ENCODE measurements at places on chromosomes 6 and 20. TPM values are rescaled to one million over a fixed set of nuclear protein-coding genes. Genes with fewer than 3 reads are reported as not detected.

GRCh38 chr20:52231230-52231746 lies 39.7 kb upstream of the ZFP64 start:
- no peak for DNase-seq
- H3K4me3 ChIP-seq = no peak overlapping the region
- H3K36me3 ChIP-seq = no peaks in the 10 kb centered on the region
- no peak overlapping the region for H3K27ac ChIP-seq
- H3K27me3 ChIP-seq = peaks cover 8% of the 10 kb centered on the region

DNA sequence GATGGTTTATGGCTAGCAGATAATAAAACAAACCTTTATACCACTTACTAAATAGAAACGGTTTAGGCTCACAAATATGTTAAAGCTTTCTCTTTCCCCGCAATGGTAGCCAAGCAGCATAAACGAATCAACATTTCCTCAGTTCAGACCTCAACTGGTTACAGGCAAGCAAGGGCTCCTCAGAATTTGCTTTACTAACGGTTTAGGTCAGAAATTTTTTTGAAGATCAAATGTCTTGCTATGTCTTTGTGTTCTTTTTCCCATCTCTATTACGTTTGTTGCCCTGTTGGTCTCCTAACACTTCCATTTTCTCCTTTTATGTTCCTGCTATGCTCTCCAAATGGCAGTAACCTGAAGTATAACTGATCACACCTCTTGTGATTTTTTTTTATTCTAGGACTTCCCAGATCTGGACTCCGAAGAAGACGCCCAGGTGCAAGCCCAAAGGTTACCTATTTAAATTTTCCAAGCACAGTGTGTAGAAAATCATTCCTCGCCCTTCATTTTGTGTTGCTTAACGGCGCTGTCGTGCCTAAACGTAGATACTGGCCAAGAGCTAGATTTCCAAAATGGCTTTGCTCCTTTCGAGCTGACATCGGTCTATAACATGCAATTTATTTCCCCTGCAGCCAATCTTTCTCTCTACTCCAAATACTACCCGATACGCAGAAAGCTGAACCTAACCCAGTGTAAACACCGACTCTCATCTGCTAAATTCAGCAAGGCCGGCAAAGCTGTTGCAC lies 717 bp upstream of the ASF1A start:
- DNase-seq = no peak
- peaks cover 26% of the 10 kb centered on the region for H3K4me1 ChIP-seq
- peaks cover 7% of the 10 kb centered on the region for H3K36me3 ChIP-seq
- H3K27me3 ChIP-seq = no peaks in the 10 kb centered on the region
- peak overlapping the region; percentile 97 for H3K27ac ChIP-seq
- peak overlapping the region; percentile 87 for H3K4me3 ChIP-seq

DNA sequence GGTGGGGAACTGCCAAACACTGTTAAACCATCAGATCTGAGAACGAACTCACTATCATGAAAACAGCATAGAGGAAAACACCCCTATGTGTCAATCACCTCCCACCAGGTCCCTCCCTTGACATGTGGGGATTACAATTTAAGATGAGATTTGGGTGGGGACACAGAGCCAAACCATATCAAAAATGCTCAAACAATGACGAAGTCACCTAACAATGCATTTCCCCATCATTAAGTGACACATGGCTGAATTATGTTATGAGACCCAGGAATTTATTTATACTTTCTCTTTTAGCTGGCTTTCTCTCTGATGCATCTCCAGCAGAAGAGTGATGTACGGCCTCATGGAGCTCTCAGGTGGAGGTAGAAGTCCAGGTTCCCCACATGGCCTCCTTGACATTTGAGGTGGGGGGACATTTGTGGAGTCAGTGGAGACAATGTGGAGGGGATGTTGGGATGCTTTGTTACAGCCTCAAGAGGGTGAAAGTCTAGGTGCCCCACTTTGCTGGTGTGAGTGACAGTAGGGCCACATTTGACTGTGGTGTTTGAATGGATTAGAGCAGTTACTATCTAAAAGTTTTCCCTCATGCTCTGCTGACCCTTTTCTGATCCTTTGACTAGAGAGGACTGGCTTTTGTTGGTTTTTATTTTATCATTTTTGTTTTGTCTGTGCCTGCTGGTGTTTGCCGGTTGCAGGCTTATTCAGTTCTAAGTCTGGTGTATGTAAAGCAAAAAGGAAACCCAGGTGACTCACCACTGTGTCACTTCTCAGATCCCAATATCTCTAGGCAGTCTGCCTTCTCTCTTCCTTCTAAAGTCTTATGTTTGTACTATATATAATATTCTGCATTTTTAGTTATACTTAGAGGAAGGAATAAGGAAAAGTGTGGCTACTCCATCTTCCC lies 18.5 kb upstream of the DCBLD1 start:
- no peak overlapping the region for H3K27ac ChIP-seq
- H3K4me1 ChIP-seq = no peaks in the 10 kb centered on the region
- H3K4me3 ChIP-seq = no peak overlapping the region
- no peak for DNase-seq

DNA sequence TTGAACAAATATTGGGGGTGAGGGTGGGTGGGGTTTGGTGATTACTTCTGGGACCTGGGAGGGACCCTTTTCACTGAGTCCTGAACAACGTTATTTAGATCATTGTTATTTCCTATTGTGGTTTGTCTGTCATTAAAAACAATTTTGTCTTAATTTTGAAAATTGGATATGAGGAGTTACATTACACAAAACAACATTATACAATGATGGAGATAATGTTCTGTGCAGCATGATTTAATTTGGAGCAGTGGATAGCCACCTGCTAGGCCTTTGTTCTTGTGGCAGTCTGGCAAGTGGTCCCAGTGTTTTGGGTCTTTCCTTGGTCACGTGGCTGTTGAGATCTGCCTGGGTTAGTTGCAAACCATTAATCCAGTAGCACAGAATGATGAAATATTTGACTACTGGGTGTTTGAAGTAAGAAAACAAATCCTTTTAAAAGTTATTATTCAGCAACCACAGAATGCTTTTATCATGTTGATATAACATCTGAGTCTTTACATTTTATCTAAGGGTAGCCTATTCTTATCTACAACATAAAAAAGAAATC lies 172.8 kb downstream of the CDKAL1 start:
- peaks cover 41% of the 10 kb centered on the region for H3K4me1 ChIP-seq
- no peaks in the 10 kb centered on the region for H3K36me3 ChIP-seq
- no peak for DNase-seq
- no peak overlapping the region for H3K4me3 ChIP-seq

DNA sequence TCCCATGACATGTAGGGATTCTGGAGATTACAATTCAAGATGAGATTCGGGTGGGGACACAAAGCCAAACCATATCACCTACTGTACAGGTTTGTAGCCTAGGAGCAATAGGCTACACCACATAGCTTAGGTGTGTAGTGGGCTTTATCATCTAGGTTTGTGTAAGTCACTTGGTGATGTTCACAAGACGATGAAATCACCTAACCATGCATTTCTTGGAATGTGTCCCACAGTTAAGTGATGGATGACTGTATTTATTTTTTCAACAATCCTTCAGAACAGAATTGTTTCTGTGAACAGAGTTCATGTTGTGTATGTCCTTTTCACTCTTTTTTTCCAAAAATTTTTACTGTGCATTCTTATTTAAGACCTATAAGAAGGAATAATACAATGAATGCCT lies 76.1 kb downstream of the DTD1 start:
- peaks cover 3% of the 10 kb centered on the region for H3K27me3 ChIP-seq
- H3K36me3 ChIP-seq = no peaks in the 10 kb centered on the region
- no peak overlapping the region for H3K27ac ChIP-seq
- H3K4me3 ChIP-seq = no peak overlapping the region

GRCh38 chr20:49750611-49751396 lies 37.1 kb upstream of the B4GALT5 start:
- H3K4me1 ChIP-seq = no peaks in the 10 kb centered on the region
- no peaks in the 10 kb centered on the region for H3K36me3 ChIP-seq

DNA sequence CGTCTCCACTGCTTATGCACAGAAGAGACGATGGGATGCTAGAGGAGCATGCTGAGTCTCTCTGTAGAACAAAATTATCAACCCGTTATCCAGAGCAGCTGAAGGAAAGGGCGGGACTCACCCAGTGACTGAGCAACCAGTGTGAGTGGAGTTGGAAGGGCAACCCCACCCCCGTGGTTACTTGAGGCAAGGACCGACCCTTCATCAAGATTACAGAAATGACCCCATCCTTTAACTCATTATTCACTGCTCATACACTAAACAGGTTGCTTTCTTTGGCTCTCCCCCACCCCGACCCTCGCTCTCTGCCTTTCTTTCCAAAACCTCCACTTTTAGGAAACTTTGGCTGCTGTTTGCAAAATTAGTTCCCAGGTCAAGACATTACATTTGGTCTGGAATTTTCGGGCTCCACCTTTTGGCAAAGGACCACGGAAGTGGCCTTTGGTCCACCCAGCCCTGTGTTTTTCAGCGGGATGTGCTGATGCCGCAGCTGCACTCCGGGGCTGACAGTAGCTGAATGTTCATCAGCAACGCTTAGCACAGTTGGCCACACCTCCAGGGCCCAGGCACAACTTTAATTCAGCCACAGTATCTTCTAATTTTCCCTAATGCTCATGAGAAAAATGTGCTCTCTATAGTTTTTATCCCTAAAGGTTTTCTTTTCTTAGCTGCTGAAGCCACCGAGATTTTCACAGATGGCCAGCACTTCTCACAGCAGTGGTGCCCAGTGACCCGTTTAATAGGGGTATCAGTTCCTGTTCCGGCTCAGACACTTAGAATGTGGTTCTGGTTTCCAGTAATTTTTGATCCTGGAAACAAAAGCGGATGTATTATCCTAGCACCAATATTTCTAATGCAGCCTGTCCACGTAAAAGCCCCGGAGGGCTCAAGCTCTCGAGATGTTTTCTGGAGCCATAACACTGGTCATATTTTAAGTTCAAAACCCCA lies 103.6 kb upstream of the NXT1 start:
- no peaks in the 10 kb centered on the region for H3K36me3 ChIP-seq
- no peak overlapping the region for H3K27ac ChIP-seq
- H3K4me1 ChIP-seq = peaks cover 5% of the 10 kb centered on the region

ABRACL gene
- total RNA-seq = 71.6 TPM

AIG1 gene
- total RNA-seq = 39.0 TPM

ECT2L gene
- total RNA-seq = not detected

RRP36 gene
- total RNA-seq = 60.6 TPM

Data from progenitor cell of endocrine pancreas (in vitro differentiated cells).